Stomach (tissue), 19 donors: ENCODE measurements at places on chromosomes 1 and 21. TPM values are rescaled to one million over a fixed set of nuclear protein-coding genes. Genes with fewer than 3 reads are reported as not detected.

The EDARADD gene
- 4.7 TPM for polyA plus RNA-seq

The CD48 gene
- 23.7 TPM for polyA plus RNA-seq

GRCh38 chr1:228339059-228339704 lies 67.5 kb downstream of the TRIM11 start:
- no peak for DNase-seq

DNA sequence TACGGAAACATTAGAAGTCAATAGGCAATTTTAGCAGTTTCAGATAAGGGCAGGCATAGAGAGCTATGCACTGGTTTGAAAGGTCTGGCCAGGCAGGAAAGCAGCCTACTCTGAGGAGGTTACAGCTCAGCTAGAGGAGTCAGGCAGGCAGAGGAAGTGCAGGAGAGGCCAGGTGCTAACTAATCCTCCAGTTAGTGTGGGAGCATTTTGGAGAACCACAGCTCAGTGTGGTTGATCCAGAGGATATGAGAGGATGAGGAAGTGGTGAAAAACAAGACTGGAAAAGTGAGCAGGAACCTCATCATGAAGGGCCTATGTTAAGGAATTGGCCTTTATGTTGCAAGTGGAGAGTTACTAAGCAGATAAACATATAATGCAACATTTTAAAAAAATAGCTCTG lies 282.4 kb upstream of the SGIP1 start:
- DNase-seq: no peak

DNA sequence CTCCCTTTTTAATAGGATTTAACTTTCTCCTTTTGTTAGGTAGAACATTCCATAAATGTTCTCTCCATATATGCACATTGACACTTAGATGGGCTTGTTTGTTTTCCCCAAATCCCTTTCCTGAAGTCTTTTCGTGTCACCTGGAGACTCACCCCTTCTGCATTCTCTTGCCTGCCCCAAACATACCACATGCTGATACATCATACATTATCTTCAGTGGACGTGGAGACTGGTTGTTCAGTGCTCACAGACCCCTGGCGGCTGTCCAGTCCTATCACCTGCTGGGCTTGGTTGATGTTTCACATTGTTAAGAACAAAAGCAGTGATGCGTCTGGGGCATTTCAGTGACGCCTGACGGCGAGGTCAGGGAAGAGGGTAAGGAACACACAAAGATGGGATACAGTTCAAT lies 22.2 kb downstream of the FMOD start:
- peak; percentile 87 for DNase-seq

DNA sequence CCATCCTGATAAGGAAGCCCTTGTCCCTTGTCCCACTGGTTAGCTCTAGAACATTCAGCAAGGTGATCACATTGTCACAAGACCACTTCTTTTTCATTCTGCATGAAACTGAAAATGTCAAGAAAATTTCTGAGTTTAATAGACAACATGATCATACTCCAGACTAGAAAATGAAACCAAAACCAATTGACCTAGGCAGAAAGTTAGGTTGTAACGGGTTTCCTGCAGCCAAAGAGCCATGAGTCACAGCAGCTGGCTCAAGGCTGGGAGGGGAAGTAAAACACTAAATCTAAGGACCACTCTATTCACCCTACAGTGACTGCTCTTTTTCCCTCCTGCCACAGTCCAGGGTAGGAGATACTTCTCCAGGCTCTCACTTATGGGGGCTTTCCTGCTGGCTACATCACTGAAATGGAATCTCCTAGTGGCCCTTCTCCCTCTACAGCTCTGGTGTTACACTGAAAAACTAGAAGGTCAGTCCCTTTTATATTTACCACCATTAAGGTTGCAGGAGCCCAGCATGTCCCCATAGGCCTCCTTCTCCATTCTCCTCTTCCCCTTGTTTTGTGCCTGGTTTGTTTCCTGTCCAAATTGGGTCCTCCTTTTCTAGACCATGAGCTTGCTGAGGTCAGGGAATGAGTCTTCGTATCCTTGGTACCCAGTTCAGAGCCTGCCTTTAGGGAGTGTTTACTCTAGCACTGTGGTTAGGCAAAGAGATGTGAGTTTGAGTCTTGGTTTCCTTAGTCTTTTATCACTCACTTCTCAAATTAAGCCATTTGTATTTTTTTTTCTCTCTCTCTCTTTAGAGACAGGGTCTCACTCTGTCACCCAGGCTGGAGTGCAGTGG lies 236.5 kb upstream of the JUN start:
- DNase-seq: peak; percentile 89

DNA sequence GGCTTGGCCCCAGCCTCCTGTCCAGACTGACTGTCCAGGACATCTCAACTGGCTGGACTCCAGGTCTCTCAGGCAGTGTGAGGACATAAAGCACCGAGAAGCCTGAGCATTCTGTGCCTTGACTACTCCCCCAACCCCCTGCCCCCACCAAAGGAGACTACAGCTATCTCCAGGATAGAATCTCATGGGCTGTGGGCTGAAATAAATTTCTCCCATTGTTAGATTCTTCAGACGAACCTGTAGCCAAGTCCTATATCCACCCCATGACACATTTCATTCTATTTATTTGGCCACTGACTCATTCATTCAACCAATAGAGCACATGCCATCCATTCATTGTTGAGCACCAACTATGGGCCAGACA lies 11.4 kb downstream of the VWA5B1 start:
- no peak for DNase-seq

The IKBKE gene
- 7.2 TPM for polyA plus RNA-seq
